ENCODE measurements at places on chromosomes 12 and 14.

DNA sequence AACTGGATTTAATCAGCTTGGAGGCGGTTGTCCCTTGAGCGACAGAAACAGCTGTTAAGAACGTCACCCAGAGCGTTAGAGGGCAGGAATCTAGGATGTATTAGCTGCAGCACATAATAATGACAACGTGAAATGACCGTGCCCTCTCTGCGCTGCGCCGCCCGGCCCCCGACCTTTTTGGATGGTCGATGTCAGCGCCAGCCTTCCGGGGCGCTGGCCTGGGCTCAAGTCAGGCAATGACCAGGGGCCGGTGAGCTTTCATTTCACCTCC lies 427 bp upstream of the TMEM120B start:
- DNase-seq, result peak; percentile 29

GRCh38 chr12:52600941-52601481 lies at the start of gene KRT72:
KRT72 (minus strand) TSS chr12:52601463; CDS start chr12:52601452, 11 bp downstream.
- DNase-seq, result no peak

DNA sequence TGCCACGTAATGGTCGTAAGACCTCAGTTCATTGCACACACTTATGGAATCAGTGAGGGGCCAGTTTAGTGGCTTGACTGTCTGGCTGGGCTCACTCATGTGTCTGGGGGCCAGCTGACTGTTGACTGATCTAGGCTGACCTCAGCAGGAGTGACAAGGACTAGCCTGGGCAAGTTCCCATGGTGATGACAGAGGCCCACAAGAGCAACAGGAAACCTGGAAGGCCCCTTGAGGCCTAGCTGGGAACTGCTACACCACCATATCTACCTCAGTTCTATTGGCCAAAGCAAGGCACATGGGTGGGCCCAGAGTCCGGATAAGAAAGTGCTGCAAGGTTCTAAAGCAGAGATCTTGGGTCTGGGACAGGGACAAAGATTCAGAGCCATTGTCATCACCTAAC lies 21.3 kb upstream of the RFLNA start:
- peak; percentile 27 for DNase-seq

- no peak for DNase-seq
Measured at GRCh38 chr12:131801254-131801866, 26.8 kb upstream of the MMP17 start.

DNA sequence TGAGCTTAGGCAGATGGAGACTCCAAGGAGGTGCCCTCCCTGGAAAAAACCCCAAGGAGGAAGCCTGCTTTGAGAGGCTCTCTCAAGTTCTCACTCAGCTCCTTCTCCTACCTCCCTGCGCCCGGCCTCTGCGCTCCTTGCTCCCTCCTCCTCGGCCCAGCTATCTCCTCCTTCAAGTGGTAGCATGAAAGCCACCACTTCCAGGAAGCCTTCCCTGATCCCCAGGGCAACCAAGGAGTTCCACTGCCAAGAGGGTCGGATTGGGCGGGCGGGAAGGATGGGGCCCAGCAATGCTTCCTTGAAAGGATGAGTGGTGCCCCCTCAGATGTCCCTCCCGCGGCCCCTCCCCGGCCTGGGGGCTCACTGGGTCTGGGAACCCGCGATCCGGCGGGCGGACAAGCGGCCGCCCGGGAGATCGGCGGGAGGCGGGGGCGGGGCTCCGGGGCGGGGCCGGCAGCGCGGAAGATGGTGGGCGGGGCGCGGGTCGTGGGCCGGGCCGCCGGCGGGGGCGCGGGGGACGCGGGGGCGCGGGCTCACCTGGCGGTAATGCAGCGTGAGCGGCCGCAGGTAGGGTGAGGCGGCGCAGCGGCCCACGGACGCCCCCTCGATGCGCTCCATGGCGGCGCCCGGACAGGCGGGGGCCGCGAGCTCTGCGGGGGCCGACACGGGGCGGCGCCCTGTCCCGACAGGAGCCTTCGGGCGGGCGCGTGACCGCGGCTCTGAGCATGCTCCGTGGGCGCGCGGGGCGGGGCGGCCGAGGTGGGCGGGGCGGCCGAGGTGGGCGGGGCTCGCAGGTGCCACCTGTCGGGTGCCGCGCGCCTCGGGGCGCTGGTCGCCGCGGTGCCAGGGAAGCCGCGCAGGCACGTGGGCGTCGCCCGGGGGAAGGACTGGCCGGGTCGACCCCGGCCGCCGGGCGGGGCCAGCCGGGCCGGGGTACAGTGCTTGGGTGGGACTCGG lies at the start of gene NUDT14:
Gene NUDT14, minus strand, starts transcription at position 721 of the 957 bp plus-strand sequence. Its CDS starts 103 bp downstream, at position 618.
- peak; percentile 86 for DNase-seq

DNA sequence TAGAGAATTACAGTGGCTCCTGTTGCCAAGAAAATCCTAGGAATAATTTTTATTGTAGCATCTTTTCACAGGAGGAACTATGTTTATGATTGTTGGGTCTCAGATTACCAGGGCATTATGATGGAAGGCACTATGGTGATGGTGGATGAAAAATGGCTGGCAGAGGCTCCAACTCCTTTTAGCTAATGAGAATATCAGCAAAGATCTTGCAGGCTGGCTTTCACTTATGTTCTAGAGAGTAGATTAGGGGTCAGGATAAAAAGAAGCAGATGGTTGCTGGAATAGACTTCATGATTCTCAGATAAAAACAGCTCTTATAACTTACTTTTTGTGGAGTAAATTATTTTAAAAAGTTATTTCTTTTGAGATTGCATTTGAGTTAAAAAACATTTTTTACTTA lies 501.9 kb downstream of the TRHDE start:
- DNase-seq, result no peak

- no peak for DNase-seq
Measured at GRCh38 chr14:103347091-103347815, 13.2 kb downstream of the EIF5 start.

DNA sequence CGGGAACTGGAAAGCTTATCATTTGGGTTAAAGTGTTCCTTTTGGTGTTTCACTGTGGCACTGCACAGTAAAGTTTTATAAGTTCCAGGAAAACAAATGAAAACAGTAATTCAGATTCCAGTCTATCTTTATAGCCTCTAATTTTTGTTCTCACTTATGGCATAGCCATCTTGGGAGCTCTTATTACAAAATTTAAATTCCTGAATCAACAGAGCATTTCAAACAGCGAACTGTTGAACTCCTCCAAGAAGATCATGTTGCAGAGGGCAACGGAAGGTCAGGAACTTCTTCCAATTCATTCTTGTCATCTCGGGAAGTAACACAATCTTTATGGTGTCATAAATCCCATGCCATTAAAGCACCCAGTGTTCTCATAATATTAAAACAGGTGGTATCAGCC lies 229.1 kb downstream of the KCNC2 start:
- DNase-seq, result no peak

- DNase-seq, result peak; percentile 63
Measured at GRCh38 chr12:3076730-3077571, at the start of gene TSPAN9. TSPAN9 (plus strand) TSS chr12:3077379; CDS start chr12:3201194, 123,815 bp downstream.

DNA sequence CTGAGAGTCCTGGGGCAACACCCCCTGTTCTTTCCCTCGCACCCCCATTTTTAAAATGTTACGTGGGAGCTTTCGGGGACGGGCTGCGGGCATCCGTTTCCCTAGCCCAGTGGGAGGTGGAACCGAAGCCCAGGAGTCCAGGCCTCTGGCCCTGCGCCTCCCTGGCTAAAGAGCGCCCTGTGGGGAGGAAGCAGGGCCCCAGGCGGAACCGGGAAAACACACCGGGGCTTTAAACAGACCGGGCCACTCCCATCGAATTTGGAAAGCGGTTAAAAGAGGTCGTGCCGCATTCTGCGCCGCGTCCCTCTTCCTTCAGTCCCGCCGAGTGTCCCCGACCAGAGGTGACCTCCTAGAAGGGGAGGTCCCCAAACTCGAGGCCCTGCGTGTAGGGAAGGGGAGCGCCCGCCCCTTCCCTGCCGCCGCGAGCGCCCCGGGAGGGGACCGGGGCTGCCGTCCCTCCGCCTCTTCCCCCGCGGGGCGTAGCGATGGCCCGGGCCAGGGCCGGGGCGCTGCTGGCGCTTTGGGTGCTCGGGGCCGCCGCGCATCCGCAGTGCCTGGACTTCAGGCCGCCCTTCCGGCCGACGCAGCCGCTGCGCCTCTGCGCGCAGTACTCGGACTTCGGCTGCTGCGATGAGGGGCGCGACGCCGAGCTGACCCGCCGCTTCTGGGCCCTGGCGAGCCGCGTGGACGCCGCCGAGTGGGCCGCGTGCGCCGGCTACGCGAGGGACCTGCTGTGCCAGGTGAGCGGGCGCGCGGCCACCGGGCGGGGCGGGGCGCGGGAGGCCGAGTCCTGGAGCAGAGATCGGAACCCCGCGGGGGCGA lies at the start of gene HHIPL1:
Gene HHIPL1, plus strand, starts transcription at position 407 of the 822 bp plus-strand sequence. Its CDS starts 79 bp downstream, at position 486.
- DNase-seq, result no peak

DNA sequence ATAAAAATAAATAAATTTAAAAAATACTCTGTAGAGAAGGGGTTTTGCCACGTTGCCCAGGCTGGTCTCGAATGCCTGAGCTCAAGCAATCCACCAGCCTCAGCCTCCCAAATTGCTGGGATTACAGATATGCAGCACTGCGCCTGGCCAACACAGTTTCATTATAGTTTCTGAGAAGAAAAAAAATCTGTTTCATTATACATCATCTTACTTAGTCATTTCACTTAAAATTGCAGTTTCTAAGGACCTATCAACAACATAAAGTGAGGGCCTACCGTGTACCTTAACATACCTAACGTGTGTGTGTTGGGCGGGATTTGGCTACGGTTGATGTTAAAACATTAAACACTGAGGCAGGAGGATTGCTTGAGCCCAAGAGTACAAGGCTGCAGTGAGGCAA lies 28.3 kb downstream of the P2RX2 start:
- DNase-seq, result peak; percentile 44

Data from activated CD4-positive, alpha-beta T cell treated with anti-CD3 and anti-CD28 coated beads, Interleukin-2, Interleukin-6, amounts not matched to agents 100 ng/mL and 50 ng/mL, durations not matched to agents 16 hours and 8 hours (primary cell).